CD4-positive, alpha-beta T cell treated with Interleukin-15 for 4 hours (primary cell): ENCODE measurements at places on chromosomes 2 and 18.

GRCh38 chr2:45114221-45114955, 105.1 kb upstream of the SIX2 start:
- no peak for DNase-seq

DNA sequence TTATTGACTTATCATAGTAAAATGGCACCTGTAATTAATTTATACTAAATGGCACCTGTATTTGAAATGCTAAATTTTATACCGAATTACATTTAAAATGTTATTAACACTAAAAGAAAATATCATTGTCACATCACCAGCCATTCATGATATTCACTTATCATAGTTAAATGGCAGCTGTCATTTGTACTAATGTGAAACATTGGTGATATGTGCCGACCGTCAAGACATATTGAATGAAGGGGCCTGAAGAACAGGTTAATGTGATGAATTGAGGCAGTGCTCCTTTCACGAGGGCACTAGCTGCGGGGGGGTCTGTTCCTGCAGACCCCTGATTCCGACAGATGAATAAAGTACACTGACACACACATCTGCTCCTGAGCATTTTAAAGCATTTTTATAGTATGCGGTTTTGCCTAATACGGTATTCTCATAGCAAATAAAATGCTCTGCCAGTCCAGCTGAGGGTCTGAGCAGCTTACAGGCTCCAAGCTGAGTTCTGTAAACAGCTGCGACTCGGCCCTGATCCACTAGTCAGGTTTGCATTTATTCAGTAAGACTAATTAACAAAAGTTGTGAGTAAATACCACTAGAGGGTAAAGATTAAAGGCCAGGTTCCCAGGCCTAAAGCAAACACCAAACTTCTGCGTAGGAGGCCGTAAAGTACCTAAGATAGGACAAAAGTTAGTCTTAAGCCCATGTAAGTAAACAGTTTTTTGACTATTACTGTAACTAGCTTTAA, 593.4 kb upstream of the NETO1 start:
- DNase-seq, result no peak

- DNase-seq, result no peak
Observed at GRCh38 chr2:54901224-54901986, 148.8 kb downstream of the RTN4 start.

DNA sequence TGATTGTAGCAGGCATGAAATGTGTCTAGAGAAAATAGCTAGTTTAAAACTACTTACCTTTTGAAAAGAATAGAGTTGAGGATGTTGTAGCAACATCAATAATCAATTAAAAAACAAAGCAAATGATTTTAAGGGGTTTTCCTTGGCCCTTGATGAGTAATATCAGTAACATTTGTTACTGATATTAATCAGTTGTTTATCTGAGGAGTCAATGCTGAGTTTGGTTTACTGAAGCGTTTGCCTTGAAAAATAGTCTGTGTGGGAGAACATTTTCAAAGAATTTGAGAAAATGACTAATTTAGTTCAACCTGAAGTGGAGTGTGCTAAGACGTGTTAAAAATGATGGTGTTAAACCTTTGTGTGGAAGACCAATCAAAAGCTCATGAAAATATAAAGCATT, 9.3 kb downstream of the PTH2R start:
- no peak for DNase-seq

DNA sequence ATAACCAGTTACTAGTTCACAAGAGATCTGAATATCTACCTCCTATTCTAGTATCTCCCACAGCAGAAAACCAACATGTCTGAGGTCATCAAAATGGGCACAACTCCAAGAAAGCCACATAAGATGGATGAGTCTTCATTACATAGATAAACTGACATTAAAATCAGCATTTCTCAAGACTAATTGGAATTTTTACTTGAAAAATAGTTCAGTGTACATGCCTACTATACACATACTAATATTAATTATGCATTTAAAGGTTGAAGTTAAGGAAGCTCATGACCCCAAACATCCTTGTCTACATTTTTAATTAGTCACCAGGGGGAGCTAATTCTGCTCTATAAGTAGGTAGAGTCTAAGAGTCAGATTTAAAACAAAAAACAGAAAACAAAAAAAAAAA, 41.9 kb downstream of the ZNF521 start:
- no peak for DNase-seq

DNA sequence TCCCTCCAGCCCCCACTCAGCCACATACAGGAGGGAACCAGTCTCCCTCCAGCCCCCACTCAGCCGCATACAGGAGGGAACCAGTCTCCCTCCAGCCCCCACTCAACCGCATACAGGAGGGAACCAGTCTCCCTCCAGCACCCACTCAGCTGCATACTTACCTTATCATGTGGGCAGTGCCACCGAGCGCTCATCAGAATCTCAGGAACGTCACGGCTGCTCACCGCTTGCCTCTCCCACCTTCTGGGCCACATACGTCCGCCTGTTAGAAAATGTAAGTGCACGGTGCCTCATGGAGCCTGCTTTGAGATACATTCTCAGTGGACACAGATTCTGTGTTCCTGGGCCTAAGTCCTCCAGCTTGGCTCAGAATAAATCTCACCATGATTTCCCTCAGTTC, 124.8 kb downstream of the PXDN start:
- no peak for DNase-seq

- DNase-seq, result no peak
Observed at GRCh38 chr2:36812196-36812595, 115.7 kb downstream of the VIT start.

DNA sequence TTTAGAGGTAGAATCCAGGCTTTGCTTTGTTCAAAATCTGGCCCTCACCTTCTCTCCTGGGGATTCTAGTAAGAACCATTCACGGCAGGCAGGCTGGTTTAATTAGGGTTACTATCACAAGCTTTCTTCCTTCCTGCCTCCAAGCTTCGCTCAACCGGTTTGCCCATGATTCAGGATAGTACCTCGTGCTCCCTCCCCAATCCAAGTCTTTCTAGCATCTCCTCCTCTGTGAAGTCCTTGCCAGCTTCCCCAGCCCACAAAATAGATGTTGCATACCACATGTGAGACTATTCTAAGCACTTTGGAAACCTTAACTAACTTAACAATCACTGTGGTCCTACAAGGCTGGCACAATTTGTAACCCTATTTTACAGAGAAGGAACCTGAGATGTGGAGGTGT, 135.1 kb downstream of the SOCS6 start:
- no peak for DNase-seq

DNA sequence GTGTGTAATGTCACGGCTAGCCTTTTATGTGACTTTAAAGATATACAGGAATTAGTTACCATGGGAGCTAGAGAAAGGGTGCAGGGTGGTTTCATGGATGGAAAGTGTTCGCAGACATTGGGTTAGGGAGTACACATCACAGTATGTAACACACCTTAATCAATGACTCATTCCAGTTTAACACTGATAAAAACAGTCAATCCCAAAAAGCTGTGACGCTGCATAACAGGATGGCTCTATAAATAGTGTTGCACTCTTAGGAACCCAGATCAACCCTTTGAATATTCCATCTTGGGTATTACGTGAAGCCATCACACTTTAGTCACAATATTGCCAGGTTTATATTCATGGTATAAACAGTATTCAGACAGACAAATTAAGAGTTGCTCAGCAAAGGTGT, 33.6 kb downstream of the CAB39 start:
- DNase-seq, result no peak

DNA sequence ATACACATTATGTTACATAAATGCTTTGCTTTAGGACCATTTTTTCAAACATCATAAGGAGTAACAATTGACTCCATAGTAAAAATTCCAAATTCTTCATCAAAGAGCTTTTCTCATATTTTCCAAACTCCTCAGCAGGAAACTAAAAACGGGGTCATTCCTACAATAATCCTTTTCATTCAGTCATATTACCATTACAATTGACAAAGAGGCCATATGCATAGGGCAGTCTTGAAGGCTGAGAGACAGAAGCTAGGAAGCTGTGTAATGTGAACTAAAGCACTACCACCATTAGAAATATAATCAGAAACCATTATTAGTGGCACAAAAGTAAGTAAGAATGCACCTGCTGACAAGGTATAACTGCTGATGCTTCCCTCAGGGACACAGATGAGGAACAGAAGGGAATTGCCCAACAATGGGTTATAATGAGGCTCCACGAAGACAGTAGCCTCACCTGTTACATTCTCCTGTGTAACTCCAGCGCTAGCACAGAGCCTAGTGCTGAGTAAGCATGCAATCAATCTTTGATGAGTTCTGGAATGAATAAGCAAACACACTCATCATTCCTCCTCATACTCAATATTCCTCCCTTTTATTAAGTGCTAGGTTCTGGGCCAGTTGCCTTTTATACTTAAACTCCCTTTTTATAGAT, 942.3 kb downstream of the CPS1 start:
- no peak for DNase-seq

DNA sequence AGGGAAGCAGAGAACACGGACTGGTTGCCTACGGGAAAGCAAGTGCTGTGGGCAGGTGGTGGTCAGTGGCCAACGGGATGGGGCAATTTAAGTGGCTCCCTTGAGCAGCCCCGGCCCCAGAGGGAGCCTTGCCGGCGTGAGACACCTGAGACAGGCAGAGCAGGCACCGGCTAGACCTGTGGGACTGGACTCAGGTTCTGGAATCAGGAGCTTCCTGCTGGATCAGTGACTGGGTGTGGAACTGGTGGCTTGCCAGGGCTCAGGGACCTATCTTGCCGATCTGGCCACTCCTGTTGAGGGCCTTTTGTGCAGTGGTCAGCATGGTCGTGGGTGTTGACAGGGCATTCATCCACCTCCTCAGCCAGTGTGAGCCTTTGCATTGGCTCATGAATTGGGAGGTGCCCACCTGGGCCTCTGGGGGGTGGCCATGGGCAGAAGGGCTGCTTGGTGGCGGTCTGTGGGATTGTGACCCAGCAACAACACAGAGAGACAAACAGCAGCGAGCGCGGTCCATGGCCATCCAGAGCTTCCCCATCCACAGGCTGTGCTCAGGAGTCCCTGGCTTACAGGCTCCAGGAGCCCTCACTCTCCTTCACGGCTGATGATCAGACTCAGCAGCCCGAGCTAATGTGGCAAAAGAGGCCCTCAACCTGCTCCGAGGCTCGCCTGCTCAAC, 85.4 kb upstream of the ZNF516 start:
- no peak for DNase-seq

- no peak for DNase-seq
Observed at GRCh38 chr2:7681881-7682461, 764.8 kb downstream of the RNF144A start.

DNA sequence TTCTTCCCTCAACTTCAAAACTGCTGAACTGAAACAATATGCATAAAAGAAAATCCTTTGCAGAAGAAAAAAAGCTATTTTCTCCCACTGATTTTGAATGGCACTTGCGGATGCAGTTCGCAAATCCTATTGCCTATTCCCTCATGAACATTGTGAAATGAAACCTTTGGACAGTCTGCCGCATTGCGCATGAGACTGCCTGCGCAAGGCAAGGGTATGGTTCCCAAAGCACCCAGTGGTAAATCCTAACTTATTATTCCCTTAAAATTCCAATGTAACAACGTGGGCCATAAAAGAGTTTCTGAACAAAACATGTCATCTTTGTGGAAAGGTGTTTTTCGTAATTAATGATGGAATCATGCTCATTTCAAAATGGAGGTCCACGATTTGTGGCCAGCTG, 8.4 kb downstream of the HOXD8 start:
- DNase-seq, result no peak

GRCh38 chr2:147439986-147440385, 404.8 kb upstream of the ACVR2A start:
- DNase-seq, result no peak

DNA sequence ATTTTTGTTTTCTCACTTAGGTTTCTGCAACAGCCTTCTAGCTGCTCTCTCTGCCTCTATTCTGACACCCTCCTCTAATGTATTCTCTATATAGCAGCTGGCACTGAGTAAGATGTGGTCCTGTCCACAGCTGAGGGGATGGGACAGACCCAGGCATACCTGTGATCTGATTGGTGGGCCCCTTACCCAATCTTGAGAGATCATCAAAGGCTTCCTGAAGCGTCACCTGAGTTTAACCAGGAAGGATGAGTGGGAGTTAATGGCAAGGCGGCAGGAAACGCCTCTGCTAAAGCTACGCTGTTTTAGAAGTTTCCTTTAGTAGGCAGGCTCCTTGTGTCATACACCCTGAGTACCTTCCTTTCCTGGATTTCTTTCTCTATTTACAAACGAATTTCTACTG, 5.7 kb upstream of the TET3 start:
- peak; percentile 85 for DNase-seq

GRCh38 chr18:25662272-25662671, 310.3 kb upstream of the ZNF521 start:
- DNase-seq, result no peak

- DNase-seq, result peak; percentile 3
Observed at GRCh38 chr18:12308386-12309100, 502 bp downstream of the TUBB6 start.

DNA sequence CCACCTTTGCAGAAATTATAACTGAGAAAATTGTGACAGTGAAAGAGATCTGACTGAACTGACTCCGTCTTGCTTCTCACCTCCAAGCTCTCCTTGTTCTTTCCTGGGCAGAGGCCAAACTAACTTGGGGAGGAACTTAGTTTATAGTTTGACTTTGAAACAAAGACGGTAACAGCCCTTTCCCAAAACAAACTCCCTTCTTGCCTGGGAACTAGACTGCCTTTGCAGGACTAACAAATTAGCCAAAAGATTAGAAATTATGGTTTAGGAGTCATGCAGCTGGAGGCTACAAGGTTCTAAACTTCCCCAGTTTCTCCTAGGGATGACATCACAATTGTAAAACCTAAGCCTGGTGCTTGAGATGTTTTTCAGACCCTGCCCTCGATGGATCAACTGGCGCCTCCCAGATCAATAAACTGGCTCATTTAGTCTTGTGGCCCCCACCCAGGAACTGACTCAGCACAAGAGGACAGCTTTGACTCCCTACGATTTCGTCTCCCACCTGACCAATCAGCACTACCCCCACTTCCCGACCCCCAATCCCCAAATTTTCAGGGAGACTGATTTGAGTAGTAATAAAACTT, 137.7 kb downstream of the ALPK2 start:
- no peak for DNase-seq

DNA sequence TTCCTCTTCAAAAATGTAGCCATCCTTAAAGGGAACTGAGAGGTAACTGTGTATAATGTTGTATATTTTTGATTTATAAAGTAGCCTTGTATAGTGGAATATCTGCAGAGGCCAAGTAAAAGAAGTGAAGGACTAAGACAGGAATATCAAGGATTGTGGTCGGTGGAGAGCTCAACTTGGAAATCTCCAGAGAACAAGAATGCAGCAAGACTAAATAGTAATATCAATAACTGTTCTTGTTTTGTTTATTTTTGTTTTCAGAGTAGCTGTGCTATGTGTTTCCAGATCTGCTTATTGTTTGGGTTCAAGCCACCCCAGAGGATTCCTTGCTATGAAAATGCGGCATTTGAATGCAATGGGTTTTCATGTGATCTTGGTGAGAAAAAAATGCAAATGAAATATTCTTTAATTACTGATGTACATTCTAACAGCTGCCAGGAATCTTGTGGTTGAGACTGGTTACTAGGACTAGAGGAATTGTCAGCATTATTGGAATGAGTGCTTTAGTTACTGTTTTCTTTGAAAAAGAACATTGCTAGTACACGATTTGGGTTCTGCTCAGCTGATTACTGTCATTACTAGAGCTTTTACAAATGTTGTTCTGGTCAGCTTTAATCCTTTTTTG, 25.0 kb downstream of the FASTKD2 start:
- no peak for DNase-seq

GRCh38 chr18:6405237-6406074, 9.3 kb downstream of the L3MBTL4 start:
- no peak for DNase-seq

- DNase-seq, result peak; percentile 54
Observed at GRCh38 chr2:135657806-135658582, 83.7 kb upstream of the UBXN4 start.
